Hematopoietic multipotent progenitor cell treated with erythropoietin and hydrocortisone succinate and interleukin-3 and kit ligand, for 15 days (in vitro differentiated cells): ENCODE measurements at places on chromosomes 12 and 14.

DNA sequence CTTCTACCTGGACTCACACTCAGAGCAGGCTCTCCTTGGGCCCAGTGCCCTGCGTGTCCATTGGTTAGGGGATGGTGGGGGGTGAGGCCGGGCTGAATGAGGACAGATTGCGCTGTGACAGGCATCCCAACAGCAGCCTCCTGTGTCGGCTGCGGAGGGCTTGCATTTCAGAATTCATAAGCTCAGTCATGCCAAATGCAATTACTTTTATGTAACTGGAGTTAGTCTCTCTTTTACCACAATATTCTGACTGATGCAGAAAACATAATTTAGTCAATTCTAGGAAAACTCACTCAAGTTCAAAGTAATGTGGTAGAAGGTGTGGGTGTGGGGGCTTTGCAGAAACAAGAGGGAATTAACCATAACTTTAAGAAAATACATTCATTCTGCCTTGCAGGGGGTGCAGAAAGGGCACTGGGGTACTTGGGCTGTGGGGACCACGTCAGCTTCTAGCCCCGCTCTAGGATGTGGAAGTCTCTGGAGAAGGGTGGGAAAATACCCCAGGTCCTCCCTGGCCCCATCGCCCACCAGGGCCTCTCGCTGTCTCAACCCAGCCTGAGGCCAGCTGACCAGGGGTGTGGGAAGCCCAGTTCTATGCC lies 257.7 kb downstream of the ADGRD1 start:
- DNase-seq, result no peak

DNA sequence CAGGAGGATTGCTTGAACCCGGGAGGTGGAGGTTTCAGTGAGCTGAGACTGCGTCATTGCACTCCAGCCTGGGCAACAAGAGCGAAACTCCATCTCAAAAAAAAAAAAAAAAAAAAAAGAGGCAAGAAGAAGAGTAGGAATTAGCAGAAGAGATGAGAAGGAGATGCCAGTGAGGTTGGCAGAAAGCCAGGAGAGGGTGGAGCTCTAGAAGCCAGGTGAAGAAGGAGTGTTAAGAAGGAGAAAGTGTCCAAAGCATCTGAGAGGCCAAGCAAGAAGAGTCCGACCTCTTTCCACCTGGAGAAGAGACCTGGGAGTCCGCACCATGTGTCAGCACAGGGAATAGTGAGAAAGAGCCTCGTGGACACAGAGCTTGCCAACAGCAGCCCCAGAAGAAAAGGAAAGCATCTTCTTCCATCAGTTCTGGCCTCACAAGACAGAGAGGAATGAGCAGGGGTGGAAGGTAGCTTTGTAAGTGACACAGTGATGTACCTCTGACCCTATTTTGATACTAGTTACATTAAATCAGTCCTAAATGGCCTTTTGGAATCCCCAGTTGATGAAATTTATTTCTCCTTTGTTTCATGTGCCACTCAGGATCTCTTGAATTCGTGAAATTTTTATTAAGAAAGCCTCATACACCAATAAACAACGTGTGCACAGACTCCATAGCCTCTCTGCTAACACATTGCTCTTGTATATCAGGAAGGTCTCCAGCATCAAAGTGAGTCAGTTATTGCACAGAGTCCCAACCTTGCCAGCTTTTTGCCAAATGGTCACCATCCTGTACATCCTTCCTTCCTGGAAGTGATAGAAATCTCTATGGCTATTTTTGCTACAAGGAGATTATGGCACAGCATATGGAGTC lies 70.6 kb downstream of the SAMD4A start:
- no peak for DNase-seq

DNA sequence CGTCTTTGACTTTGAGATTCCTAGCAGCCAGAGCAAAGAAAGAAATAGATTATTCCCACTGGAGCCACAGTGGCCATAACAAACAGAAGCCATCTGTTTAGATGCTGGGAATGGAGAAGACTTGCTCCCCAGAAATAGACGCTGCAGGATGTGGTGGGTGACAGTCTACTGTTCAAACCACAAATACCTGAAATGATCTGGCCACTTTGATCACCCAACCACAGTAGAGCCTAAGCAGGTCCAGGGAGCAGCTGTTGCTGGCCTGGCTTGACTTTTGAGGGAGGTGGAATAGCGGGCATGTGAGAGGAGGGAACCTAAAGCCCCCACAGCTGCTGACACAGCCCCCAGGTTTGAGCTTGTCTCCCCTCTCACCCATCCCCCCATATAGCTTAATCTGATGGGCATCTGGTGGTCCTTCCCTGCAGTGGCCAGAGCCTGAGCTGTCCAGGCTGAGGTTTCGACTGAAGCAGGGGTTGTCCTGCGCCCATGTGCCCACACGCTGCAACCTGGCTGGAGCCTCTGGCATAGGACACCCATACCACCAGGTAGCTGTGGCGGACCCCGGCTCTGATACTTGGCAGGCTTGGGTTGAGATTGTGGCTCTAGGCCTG lies 38.7 kb downstream of the SH2B3 start:
- DNase-seq, result no peak

DNA sequence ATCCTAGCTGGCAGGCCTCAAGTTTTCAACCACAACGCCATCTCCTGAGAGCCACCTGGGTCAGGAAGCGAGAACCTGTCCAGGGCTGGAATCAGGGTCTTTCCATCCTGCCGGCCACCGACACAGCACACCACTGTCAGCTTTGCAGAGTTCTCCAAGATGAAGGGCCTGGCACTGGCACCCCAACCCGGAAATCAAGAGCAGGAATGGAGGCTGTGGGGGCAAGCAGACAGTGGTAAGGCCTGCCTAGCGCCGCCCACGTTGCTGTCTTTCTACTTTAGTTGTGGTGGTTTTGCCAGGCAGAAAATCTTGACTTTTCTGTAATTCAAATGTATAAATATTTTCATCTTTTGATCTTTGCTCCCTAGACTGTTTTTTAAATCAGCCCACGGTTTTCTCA lies 90.7 kb downstream of the ITPK1 start:
- DNase-seq, result no peak

- DNase-seq, result no peak
Measured at GRCh38 chr14:56874375-56874774, 64.1 kb upstream of the OTX2 start.

DNA sequence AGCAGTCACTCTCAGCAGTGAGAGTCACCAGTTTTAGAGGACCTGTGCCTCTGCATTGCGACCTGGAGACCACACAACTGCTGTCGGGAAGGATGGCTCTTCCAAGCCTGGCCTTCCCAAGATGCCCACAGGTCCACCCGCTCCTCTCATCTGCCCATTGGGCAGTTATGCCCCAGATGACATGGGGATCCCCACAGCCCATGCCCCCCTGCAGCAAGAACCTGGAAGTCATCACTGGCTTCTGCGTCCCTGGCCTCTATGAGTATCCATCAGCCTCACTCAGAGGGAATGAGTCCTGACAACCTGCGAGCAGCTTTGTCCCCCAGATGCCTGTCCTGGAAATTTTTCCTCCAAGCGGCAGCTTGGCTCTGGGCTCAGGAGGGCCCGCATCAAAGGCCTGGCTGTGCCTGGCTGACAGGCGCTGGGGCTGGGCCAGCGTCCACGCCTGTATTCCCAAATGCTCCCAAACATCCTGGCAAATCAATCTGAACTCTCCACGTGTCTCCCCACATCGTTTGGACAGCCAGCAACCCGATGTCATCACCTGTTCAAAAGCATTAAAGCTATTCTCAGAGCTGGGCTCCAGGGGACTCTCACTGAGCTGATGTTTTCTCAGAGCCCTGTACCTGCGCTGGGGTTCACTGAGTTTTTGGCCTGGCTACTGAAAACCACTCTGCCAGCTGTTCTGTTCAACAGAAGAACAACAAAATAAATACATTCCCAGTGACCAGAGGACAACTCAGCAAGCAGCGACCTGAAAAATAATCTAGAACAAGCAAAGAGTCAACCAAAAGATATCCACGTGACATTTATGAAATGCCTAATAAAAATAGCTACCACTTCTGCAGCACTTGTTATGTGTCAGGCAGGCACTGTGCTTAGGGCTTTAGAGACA lies 57.8 kb downstream of the CLMN start:
- DNase-seq, result no peak

DNA sequence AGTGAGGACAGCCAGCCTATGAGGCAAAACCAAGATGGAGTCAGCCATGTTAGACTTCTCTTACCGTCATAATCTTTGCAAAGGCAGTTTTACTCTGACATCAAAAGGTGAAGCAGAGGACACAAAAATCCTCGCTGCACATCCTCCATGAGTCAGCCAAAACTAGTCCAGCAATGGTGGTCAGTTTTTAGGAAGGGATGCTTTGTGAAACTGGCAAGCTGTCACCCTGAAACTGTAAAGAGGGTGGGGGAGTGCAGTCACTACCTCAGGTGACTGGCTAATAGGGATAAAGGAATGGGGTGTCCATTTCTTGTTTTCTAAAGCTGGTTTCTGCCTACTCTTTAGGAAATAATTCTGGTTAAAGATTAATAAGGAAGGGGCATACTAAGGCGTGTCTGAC lies 5.4 kb upstream of the CIPC start:
- DNase-seq, result no peak

GRCh38 chr12:114976372-114976771 lies 292.4 kb upstream of the TBX3 start:
- no peak for DNase-seq

- no peak for DNase-seq
Measured at GRCh38 chr12:26791301-26791791, 41.6 kb downstream of the ITPR2 start.

GRCh38 chr14:68863610-68864360 lies 70.9 kb upstream of the ZFP36L1 start:
- no peak for DNase-seq

DNA sequence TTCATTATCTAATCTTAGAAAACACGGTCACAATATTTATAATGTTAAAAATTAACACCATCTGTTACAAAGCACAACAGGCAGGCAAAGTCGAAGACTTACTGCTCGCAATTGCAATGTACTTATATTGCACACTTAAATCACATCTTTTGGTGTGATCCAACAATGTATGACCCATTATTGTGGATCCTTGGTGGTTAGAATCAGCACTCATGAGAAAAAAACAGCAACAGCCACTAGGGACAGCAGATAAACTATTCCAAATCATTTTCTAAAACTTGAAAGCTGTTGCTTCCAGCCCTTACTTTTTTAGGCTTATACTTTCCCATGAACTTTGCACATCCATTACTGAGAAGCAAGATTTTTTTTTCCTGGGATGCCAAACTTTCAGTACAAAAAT lies 20.4 kb downstream of the COX16 start:
- no peak for DNase-seq

DNA sequence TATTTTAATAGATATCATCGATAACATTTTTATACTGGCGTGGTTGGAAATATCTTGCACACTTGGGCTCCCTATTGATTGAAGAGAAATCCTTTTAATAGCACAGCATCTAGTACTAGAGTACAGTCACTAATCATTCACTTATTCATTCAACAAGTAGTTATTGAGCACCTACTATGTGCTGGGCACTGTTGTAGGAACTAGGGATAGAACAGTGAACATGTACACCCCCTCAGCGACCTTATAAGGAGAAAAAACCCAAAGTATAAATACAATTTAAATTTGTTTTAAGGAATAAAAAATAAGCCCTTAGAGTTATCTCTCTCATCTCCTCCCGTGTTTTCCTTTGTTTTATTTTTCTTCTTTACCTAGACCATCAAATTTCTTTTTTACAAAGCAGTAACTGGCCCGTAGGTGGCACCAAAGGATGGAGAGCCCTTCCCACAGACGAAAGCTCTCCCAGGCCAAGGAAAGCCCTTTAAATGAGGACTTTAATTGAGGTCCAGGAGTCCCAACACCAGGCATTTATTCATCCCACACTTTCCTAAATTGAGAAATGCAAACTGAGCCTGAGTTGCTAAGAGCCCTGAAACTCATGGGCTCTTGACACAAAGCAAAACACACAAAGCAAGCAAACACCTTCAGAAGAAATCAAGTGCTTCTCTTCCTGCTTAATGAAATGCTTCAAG lies 29.0 kb downstream of the PEBP1 start:
- no peak for DNase-seq

DNA sequence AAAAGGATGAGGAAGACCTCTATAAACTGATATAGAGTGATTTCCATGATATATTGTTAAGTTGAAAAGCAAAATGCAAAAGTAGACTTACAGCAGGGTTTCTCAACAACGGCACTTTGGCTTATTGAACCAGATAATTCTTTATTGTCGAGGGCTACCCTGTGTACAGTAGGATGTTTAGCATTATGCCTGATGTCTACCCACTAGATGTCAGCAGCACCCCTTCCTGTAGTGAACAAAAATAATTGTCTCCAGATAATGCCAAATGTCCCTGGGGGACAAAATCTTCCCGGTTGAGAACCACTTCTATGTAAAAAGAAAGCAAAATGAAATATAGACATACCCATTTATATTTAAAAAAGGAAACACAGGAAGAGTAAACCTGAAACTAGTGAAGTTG lies 32.4 kb downstream of the ABCD2 start:
- DNase-seq, result no peak

GRCh38 chr14:64569138-64569631 lies 19.4 kb downstream of the PPP1R36 start:
- DNase-seq, result no peak

GRCh38 chr12:130303781-130304180 lies 33.9 kb upstream of the PIWIL1 start:
- no peak for DNase-seq

- DNase-seq, result no peak
Measured at GRCh38 chr14:58733451-58734208, 95.9 kb downstream of the DACT1 start.
